ENCODE measurements at places on chromosomes 7 and 10.

DNA sequence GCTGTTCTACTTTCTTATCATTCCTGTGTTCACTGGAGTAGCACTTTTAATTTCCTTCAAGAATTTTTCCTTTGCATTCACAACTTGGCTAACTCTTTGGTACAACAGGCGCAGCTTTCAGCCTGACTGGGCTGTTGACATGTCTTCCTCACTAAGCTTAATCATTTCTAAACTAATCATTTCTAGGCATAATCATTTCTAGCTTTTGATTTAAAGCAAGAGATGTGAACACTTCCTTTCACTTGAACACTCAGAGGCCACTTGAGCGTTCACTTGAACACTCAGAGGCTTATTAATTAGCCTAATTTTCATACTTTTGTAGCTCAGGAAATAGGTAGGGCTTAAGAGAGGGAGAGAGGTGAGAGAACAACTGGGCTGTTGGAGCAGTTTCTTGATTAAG, 15.9 kb downstream of the C10orf90 start:
- DNase-seq: no peak

GRCh38 chr7:121913947-121914675, 41.1 kb downstream of the PTPRZ1 start:
- DNase-seq: no peak

- no peak for DNase-seq
Observed at GRCh38 chr7:70456719-70457118, 675.2 kb upstream of the GALNT17 start.

DNA sequence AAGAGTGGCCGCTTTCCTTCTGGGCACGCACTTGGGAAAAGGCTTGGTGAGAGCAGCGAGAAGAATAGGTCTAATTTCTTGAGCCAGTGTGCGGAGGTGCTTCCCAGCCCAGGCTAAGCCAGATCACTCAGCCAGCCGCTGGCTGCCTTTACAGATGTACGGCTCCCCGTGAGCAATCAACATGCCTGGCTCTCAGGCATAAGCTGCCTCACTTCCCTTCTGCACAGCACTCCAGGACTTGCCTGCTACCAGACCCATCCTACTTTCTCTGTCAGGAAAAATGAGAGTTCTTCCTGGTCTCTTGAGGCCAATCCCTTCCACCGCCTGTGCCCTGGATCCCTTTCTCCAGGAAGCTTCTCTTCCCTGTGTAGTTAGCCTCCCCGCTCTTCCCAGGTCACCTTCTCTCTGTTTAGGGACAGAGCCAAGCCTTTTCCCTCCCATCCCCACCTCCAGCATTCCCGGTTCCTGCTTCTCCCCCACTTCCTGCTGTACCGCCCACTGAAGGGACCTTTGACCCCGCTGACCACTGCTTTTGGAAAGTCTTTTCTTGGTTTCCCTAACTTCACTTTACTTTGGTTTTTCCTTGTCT, 1.1 kb upstream of the ACTR3C start:
- DNase-seq: no peak

DNA sequence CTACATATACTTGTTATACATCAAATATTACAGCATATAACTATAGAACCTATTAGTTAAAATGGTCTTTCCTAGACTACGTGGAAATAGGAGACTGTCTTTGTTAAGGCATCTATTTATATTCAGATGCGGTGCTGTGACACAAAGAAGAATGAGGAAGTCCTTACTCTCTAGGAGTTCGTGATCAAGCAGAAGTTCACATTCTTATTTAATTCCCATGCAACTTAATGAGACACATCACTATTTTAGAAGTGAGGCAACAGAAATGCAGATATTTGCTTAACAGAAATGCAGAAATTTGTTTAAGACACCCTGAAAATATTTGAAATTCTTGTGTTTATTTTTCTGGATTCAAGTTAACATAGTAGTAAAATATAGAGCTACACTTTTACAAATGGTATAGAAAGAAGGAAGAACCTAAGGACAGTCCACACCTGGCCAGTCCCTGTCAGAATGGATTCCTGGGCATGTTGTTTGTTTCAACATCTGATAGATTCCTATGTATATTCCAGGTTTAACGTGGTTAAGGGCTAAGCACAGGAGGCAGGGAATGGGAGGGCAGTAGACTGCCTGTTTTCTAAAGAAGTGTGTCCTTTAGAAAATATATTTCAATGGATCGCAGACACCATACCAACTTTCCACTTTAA, 70.6 kb upstream of the NXPH1 start:
- no peak for DNase-seq

DNA sequence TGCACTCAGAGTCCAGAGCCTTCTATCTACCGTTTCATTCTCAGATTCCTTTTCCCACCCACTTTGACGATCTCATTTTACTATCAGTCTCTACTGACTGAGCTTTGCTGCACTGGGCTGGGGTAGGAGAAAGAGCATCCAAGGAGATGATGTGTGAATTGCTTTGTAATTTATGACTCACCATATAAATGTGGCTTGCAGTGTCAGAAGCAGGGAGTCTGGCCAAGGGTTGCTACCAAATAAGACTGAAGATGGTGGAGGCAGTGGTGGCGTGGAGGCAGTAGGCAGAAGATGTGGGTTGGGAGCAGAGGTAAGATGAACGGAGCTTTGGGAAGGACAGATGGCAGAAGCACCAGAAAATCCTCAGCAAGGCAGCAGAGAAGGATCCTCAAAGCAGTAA, 73.3 kb upstream of the AGK start:
- DNase-seq: no peak

DNA sequence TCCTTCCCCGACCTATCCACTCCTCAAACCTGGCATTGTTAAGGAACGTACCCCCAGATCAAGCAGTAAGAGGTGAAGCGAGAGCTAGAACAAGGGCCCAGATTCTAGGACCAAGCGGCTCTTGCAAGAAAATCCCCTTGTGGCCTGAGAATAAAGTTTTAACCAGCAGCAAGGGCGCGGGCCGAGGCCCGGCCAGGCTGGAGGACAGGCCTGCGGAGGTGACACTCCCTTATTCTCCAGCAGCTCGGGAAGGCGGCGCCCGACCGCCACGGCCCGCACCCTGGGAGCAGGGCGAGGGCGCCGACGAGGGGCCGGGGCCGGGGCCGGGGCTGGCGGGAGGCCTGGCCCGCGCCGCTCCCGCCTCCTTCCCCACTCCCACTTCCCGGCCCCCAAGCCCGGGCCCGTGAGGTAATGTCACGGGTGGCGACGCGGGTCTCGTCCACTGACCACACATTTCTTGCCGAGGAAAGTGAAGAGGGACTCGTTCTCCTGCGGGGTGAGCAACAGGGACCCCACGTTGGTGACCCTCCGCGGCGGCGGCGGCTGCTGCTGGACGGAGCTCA, 551 bp downstream of the WASL start:
- peak; percentile 36 for DNase-seq

GRCh38 chr7:74149603-74150002, 24.6 kb upstream of the EIF4H start:
- no peak for DNase-seq

DNA sequence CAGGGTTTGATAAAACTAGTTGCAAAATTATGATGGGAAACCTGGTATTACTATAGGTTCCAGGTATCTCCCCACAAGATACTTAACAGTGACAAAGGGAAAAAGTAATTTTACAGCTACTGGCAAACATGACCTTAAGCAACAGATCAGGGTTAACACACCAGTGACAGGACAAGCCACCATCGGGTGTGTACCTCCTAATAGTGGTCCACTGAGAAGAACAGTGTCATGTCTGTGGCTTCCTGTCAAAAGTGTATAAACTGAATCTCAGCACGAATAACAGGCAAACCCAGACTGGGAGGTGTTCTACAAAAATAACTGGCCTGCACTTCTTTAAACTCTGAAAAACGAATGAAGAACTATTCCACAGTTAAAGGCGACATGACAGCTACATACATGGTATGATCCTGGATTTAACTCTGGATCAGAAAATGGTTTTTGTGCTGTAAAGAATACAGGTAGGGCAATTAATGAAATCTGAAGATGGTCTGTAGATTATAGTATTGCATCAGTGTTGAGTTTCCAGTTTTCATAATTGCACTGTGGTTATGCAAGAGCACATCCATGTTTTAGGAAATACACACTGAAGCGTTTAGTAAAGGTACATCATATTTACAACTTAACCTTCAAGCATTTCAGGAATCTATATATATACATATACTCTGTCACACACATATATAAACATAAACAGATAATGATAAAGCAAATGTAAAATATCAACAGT, 32.0 kb upstream of the ARMS2 start:
- DNase-seq: no peak

DNA sequence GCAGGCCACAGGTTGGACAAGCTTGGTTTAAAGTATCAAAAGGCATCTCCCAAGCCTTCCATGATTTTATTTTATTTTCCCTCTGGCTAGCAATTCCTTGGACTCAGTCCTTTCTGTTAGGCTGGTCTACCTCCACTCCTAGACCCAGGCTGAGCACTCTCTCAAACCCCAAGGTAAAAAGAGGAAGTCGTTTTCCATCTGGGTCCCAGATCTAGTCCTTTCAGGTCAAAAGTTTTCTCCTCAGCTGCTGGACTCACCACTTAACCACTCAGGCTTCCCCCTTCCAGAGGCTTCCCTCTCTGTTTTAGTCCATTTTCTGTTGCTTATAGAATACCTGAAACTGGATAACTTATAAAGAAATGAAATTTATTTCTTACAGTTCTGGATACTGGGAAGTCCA, 252.3 kb upstream of the MKLN1 start:
- DNase-seq: no peak

DNA sequence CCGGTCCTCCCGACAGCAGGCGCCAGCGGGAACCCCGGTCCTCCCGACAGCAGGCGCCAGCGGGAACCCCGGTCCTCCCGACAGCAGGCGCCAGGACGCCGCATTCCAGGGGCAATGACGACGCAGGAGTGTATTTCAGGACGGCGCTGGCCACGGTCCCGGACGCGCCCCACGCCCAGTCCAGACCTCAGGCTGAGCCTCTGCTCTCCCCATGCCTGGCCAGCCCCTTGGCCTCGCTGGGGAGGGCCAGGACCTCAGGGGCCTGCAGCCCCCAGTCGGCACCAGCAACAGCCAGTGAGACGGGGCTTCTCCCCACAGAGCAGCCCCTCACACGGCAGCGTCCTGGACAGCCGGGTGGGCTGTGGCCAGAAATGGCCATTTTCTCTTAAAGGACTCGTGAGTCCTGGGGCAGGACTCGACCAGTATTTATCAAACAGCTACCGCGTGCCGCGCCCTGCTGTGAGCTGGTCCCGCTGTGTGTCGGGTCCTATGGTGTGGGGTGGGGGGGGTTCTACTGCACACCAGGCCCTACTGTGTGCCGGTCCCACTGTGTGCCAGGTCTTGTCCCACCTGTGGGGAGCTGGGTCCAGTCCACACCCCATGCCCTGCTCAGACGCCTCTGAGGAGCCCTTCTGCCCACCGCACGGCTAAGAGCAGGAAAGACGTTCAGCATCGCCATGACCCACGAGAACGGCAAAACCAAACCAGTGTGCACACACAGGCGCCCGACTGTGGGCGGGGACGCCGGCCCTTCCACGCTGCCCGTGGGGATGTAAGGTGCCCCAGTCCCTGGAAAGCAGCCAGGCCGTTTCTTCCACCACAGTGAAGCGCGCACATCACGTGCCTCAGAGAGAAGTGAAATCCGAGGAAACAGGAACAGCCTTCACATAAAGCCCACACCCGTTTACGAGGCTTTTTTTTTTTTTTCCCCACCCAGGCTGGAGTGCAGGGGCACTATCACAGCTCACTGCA, 33.3 kb downstream of the GET4 start:
- no peak for DNase-seq

DNA sequence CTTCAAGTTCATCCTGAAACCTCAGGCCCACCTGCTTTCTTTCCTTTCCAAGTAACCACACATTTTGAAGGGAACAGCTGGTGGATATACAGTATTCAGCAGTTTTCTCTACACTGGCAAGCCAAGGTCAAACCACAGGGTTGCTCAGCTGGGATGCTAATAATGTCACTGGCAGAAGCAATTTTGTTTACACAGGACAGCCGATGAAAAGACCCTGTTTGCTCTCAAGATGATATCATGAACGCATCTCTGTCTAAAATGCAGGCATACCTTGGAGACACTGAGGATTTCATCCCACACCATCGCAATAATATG, 186.2 kb downstream of the USP6NL start:
- DNase-seq: peak; percentile 10

DNA sequence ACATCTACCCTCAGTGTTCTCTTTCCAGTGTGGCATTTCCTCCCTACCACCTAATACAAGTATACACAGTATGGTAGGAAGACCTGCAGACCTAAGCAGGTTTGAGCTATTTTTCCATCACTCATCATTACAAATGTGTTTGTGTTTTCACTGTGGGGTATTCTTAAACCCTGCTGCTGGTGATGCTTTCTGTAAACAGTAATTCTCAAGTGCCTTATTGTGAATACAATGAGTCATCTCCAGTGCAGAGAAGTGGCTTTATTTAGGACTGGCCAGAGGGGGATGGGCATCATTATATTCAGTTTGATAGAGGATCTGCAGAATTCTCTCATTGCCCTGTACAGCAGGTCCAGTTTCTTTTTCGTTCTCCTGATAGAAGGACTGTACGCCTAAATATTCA, 63.7 kb downstream of the GRM8 start:
- DNase-seq: no peak

GRCh38 chr7:127943541-127944521, 87.4 kb downstream of the LRRC4 start:
- no peak for DNase-seq

DNA sequence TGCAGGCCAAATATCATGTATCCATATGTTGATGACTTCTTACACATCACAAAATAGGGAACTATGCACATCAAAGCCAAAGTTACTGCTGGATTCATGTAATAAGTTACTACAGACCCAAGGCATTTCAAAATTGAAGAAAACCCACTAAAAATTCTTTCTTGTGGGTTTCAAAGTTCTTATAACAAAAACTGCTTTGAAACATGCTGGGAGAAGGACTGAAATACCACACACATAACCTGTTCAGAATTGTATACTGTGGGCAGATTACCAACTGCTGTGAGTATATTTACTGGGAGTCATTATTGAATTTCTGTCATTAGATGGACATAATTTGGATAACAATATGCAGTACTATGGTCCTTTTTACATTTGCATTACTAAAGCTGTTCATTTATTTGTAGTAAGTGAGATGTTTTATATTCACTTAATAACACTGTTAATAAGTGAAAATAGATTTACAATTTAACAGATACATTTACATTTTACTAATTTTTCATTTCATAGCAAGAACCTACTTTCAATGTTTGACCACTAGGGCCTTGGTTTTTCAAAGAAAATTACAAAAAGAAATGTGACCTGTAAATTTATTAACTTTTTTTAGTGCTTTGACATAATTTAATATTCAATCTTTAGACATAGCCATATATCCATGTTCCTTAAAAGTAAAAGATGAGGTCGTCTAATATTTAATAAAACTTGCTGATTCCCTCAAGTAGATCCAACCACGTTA, 132.6 kb downstream of the MAGI2 start:
- no peak for DNase-seq

GRCh38 chr7:79590391-79590790, 136.9 kb upstream of the MAGI2 start:
- no peak for DNase-seq

DNA sequence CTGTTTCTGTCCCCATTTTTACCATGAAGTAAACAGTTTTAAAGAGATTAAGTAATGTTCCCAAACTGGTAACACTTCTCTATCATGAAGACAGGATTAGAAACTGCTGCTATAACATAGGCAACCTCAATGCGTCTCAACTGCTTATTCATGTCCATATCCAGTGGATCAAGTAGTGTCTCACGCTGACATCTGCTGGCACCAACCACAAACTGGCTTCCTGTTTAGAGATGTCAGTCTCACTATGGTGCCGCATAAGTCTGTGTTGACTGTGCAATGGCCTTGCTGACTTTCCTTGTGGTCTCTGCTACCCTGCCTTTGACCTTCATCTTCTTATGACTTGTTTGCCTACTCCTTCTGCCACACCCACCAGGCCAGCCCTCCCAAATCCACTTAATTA, 369.6 kb upstream of the DPP6 start:
- no peak for DNase-seq

All from stimulated activated CD8-positive, alpha-beta memory T cell treated with anti-CD3 and anti-CD28 coated beads, Interleukin-4, amount 100 ng/mL, for 48 hours (primary cell).